Effector memory CD4-positive, alpha-beta T cell (primary cell): ENCODE measurements at places on chromosomes 2 and 18.

DNA sequence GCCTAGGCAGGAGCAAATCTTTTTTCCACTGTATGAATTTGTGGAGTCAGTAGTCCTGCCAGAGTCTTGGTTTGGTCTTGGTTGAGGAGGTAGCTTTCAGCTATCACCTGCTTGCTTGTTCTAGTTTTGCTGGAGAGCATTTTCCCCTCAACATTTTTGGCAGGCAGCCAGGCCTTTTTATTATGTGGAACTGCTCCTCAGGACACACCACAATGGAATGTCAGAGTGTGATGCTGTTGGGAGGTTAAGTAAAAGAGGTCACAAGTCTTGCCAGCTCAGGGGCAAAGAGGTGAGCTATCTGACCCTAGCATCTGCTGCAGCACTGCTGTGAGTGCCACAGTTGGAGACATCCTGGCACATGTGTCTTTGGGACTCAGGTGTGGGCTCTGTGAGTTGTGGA lies 258.0 kb downstream of the CNTNAP5 start:
- DNase-seq: no peak
- H3K27ac ChIP-seq: no peak overlapping the region
- no peaks in the 10 kb centered on the region for H3K27me3 ChIP-seq

DNA sequence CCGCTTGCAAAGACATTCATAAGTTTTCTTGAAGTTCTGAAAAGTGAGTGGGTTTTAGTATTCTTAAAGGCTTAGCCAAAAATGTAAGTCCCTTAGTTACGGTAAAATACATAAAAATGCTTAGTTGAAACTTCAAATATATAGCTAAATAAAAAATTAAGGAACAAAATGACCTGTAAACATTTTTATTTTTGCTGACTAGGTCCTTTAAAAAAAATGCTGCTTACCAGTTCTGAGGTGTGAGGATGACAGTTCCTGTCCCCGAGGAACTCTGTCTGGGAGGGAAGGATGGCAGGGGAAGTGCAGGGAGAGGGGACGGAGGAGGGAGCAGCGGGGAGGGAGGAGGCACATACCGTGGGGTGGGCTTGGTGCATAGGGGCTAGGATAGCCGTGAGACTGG lies 102.8 kb upstream of the BCL2L11 start:
- no peaks in the 10 kb centered on the region for H3K36me3 ChIP-seq
- H3K27me3 ChIP-seq: no peaks in the 10 kb centered on the region
- no peaks in the 10 kb centered on the region for H3K4me1 ChIP-seq
- DNase-seq: no peak

- no peaks in the 10 kb centered on the region for H3K27me3 ChIP-seq
- no peaks in the 10 kb centered on the region for H3K36me3 ChIP-seq
- no peaks in the 10 kb centered on the region for H3K4me1 ChIP-seq
- H3K27ac ChIP-seq: no peak overlapping the region
- H3K4me3 ChIP-seq: no peak overlapping the region
- DNase-seq: no peak
Observed at GRCh38 chr2:59490192-59490591, 1063.3 kb downstream of the BCL11A start.

GRCh38 chr2:37795456-37795855 lies 124.0 kb upstream of the CDC42EP3 start:
- H3K36me3 ChIP-seq: no peaks in the 10 kb centered on the region
- DNase-seq: no peak
- no peaks in the 10 kb centered on the region for H3K27me3 ChIP-seq

- no peak for DNase-seq
- no peak overlapping the region for H3K4me3 ChIP-seq
- H3K36me3 ChIP-seq: no peaks in the 10 kb centered on the region
- no peaks in the 10 kb centered on the region for H3K27me3 ChIP-seq
Observed at GRCh38 chr18:9629709-9630108, 15.3 kb upstream of the PPP4R1 start.

- H3K27ac ChIP-seq: no peak overlapping the region
- peaks cover 3% of the 10 kb centered on the region for H3K27me3 ChIP-seq
- no peak overlapping the region for H3K4me3 ChIP-seq
Observed at GRCh38 chr2:144939590-144939989, 419.7 kb upstream of the ZEB2 start.

DNA sequence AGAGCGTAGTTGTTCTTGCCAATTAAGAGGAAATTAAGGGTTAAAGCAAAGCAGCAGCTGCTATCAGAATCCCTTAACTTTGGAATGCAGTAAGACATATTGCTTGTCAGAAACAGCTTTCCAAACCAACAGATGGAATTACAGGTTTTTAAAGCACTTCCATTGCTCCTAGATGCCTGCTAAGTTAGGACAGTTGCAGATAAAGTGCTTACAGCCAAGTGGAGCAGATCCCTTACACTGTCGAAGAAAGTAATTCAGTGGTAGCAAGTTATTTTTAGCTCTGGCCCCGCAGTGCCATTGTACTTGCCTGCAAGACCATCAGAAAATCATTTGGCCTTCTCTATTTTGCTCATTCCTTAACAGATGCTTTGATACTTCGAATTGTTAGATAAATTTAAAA lies 5.4 kb downstream of the PDK1 start:
- peaks cover 11% of the 10 kb centered on the region for H3K4me1 ChIP-seq
- H3K27me3 ChIP-seq: no peaks in the 10 kb centered on the region
- no peak overlapping the region for H3K4me3 ChIP-seq
- no peak overlapping the region for H3K27ac ChIP-seq
- DNase-seq: no peak
